Activated CD8-positive, alpha-beta memory T cell treated with anti-CD3 and anti-CD28 coated beads, Interleukin-2, amount 10 ng/mL, durations not matched to agents 7 days and 5 days (primary cell): ENCODE measurements at places on chromosomes 5 and 9. TPM values are rescaled to one million over a fixed set of nuclear protein-coding genes. Genes with fewer than 3 reads are reported as not detected.

DNA sequence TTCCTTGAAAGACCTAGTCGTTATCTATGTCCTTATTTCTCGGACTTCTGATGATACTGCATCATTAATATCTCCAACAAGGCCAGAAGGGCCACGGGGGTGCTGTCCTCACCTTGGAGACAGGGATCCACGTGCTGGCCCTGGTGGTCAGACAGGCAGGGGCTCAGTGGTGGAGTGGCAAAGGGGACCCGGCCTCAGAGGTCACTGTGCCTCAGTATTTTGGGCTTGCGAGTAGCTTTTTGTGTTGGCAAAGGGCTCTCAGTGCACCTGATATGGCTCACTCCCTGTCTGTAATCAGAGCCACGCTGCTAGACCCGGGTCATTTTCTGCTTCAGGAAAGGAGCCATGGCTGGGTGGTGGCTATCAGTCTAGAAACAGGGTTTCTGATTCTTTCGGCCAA, 135.1 kb downstream of the GADD45G start:
- no peak for DNase-seq

DNA sequence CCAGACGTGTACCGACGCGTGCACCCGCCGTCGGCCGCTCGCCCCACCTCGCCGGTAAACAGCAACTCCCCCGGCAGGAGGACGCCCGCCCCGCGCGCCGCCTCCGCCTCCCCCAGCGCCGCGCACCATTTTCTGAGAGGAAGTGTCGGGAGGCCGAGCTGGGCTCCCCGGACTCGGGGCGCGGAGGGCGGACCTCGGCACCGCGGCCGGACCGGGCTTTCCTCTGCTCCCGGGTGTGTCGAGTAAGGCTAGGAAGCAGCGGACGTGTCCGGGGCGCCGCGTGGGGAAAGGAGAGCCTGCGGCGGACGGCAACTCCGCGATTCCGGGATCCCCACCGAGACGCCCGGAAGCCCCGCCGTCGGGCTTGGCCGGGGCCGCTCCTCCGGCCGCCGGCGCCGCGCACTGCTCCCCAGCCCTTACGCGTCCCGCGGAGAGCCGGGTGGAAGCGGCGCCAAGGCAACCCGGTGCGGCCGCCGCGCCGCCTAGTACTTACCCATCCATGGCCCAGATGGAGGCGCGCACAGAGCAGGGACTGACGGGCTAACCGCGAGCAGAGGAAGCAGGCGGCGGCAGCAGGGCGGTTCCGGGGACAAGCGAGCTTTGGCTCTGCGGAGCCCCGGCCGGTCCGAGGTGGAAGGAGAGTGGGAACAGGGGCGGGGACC, at the start of gene PTBP3:
Gene PTBP3, minus strand, starts transcription at position 643 of the 662 bp plus-strand sequence. CDS start 35,754 bp downstream, outside the sequence.
- peak; percentile 89 for DNase-seq

DNA sequence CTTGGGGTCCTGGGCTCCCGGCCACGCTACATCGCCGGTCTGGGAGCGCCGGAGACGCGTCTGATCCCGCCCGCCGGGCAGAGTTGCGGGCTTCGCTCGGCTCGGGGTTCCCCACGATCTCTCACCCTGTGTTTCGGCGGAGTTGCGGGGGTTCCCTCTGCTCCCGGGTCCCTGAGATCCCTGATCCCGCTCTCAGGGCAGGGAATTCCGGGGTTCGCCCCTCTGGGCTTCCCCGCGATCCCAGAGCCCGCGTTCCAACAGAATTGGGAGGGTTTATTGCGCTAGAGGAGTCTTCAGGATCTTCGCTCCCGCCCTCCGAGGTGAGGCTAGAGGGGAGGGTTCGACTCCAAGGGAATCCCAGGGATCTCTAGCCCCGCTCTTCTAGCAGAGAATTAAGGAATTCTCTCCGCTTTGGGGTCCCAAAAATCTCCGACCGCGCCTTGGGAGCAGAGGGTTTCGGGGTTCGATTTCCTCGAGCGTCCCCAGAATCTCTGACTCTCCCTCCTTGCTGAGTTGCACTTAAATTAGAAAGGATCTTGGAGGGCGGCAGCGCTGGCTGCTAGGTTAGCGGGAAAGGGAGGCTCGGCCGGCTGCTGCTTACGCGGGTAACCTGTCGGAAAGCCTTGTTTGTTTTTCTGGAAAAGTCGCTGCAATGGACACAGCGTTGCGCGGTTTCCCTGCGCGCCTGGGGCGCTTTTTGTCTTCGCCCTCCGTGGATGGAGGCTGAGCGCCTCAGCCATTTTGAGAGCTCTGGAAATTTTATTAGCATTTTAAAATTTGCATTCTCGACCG, 1.3 kb downstream of the DMRT1 start:
- DNase-seq = no peak

CHSY3 gene
- not detected for total RNA-seq

- DNase-seq = no peak
Measured at GRCh38 chr5:133863857-133864585, 104.4 kb downstream of the C5orf15 start.

DNA sequence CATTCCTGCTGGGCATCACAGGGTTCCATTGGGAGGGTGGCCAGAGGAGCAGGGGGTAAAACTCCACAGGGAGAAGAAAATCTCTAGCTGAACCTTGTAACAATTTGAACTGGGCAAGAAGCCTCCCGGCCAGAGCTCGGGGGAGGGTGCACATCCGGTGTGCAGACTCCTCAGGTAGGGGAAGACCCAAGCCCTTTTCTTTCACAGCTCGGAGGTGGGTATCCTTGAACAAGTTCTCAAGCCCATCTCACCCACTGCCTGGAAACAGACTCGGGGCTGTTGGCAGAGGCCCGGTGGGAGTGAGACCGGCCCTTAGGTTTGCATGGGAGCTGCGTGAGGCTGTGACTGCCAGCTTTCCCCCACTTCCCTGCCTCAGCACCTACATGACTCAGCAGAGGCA, 111.5 kb upstream of the IL7R start:
- DNase-seq = no peak

GRCh38 chr9:87336914-87337333, 160.7 kb upstream of the DAPK1 start:
- DNase-seq = no peak

HTR4 gene
- not detected for total RNA-seq

DNA sequence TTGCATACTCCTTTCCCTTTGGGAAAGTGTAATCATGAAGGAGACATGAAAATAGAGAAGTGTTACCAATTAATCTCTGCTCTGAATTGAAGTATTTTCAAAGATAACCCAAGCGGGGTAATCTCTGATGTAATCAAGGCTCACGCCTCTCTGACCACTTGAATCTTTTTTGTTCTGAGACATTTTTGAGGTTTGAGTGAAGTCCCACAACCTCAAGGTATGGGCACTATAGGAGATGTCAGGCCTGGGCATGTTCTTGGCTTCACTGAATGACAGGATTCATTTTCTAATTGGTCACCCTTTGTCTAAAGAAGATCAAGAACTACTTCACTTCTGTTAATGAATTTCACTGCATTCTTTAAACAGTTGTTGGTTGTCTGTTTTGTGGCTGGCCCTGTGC, 23.7 kb downstream of the ENHO start:
- no peak for DNase-seq

BTNL8 gene
- not detected for total RNA-seq

DNA sequence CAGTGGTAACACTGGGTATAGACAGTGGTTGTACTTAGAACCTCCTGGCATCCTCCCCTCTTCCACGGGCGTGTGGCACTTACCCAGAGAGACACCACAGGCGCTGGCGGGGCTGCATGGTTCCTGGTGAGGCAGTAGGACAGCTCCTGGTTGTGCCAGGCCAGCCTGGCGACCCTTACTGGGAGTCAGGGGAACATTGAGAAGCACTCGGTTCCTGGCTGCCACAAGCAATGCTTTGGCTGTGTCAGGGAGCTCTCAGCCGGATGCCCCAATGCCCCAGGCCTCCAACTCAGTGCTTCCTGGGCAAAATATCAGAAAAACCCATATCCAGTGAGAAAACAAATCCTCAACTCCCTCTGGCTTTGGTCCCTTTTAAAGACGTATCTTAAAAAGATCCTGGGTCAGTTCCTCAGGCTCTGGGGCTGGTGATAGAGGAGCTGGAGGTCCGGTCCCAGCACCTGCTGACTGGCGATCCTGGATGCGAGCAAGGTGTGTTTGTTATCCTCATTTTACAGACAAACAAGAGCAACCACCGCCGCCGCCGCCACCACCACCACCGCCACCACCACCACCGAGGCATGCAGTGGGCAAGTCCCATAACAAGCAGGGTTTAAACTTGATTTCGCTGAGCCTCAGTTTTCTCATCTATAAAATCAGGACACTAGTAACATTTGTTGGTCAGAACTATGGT, 4.2 kb downstream of the NKX2-5 start:
- no peak for DNase-seq

DNA sequence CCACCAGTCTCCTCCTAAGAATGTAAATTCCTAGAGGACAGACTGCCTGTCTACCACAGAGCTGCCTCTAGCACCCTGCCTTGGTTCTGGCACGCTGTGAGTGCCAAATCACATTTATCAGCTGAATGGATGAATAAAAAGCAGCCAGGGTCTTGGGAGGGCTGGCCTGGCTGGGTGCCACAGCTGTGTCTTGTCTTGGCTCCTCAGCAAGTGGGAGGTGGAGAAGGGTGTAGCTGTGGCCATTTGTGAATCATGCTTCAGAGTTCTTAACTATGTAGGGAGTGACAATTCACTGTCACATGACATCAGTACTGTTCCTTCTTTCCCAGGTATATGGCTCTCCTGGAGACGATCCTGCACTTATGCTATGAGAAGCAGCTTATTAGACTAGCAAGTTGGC, 70.6 kb downstream of the DCP2 start:
- DNase-seq = no peak

- DNase-seq = no peak
Measured at GRCh38 chr5:53874409-53874808, 314.0 kb downstream of the NDUFS4 start.

GRCh38 chr9:71504636-71505035, 263.7 kb downstream of the CEMIP2 start:
- no peak for DNase-seq

ARHGEF39 gene
- 14.5 TPM for total RNA-seq

CDH12 gene
- not detected for total RNA-seq

ZDHHC12 gene
- total RNA-seq = 67.8 TPM

- no peak for DNase-seq
Measured at GRCh38 chr5:72692651-72693442, 123.6 kb upstream of the TNPO1 start.

DNA sequence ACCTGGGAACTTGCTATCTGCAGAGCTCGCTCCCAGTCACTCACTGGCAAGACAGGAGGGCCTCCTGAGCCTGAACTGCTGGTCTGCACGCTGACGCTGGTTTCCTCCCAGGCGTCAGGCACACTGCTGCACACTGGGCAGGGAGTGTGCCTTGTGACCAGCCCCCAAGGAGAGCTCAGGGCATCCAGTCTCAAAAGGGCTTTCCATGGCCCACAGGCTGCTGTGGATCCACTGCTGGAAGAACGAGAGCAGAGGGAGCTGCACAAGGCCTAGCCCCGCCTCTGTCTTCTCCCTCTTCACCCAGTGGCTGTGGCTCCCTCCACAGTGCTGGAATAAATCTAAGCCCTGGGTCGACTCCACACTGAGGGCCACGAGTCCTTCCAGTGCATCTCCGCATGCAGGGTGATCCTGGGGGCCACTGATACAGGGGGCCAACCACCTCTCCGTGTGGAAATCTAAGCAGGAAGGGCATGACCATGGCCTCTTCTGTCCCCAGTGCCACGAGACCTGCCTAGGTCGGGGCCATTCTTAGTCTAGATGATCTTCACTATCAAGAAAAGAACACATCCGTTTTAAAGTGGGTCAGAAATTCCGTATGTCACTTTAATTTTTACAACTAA, 93.6 kb downstream of the CAMSAP1 start:
- DNase-seq = no peak

SLC27A6 gene
- not detected for total RNA-seq

FOXD4 gene
- total RNA-seq = 0.49 TPM
